ENCODE measurements at places on chromosomes 13 and 19.

DNA sequence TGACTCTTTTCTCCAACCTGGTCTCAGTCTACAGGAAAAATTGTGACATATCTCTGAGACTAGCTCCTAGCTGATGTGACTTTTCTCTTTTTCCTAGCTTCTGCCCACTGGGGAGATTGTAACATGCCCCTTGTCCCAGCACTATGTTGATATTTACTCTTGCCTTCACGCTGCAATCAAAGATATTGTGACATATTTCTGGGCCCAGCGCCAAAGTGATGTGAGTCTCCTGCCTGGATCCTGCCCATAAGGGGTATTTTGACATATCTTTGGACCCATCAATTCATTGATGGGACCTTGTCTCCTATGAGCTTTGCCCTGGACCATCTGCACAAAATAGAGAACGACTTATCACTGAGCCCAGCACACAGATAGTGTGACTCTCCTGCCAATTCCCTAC lies 41.1 kb downstream of the ZNF729 start:
- DNase-seq: no peak

DNA sequence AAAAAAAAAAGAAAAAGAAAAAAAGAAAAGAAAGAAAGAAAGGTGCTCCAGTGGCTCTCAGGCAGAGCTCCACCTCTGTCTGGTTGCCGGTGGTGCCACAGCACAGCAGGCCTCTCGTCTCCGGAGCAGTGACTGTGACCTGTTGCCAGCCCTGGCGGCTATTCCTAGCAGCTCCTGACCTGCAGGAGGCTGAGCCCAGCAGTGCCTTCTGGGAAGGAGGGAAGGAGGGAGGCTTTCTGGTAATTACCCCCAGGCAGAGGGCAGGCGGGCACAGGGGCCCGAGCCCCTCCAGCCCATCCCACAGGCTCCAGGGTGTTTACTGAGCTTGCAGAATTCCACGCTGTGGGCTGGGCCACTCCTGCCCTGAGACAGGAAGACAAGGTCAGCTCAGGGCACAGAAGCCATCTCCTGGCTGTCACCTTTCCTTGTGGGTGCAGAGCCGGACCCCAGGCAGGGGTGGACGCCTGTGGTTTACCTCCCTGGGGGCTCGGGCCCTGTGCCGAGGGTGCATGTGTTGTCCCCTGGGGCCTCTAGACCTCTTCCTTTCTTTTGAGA lies 77.9 kb downstream of the GNG7 start:
- DNase-seq: no peak

GRCh38 chr13:43080199-43080598 lies 56.8 kb downstream of the DNAJC15 start:
- DNase-seq: no peak

GRCh38 chr13:66565279-66565678 lies 664.9 kb downstream of the PCDH9 start:
- no peak for DNase-seq

GRCh38 chr19:42325896-42326771 lies 699 bp downstream of the MEGF8 start:
- no peak for DNase-seq

All from type B pancreatic cell (in vitro differentiated cells).